Stimulated activated CD4-positive, alpha-beta T cell treated with anti-CD3 and anti-CD28 coated beads, TNF-alpha, amount 100 ng/mL, for 24 hours (primary cell): ENCODE measurements at places on chromosomes 3 and 15.

DNA sequence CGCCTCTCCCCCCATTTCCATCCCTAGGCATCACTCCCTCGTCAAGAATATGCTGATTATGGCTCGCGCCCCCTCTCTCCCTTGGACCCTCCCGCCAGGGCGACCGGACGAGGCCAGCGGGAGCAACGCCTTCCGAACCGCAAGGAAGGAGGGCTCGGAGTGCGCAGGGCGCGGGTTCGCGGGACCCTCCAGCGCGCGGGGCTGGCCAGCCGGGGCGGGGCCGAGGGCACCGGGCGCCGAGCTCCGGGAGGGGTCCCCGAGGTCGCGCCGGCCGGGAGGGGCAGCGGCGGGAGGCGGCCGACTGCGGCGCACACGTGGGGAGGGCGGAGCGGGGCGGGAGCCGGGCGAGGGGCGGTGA lies 483 bp downstream of the EHD4 start:
- DNase-seq: no peak

- no peak for DNase-seq
Measured at GRCh38 chr15:65305150-65305758, 777 bp downstream of the RNU5B-1 start.

DNA sequence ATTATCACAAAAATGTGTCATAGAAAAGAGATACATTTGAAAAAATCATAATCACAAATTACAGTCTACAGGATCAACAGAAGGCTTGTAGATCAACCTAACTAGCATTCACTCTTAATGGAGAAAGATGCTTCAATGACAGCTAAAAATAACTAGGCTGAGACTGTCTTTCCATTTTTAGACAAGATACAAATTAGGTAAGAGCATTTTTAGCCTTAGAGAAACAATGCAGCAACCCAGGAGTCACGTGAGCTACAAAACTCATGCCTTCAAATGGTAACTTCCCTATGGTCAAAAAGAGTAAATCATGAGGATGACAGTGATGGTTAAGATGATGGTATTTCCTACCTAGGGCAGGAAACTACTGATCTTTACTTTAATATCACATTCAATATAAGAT lies 415.4 kb downstream of the MAGI1 start:
- no peak for DNase-seq

- no peak for DNase-seq
Measured at GRCh38 chr3:143288944-143289343, 169.4 kb downstream of the CHST2 start.

- no peak for DNase-seq
Measured at GRCh38 chr3:38245930-38246329, 19.7 kb upstream of the SLC22A13 start.

- peak; percentile 6 for DNase-seq
Measured at GRCh38 chr15:43749690-43750345, 3.6 kb downstream of the PDIA3 start.

- DNase-seq: no peak
Measured at GRCh38 chr15:84638103-84638502, 16.0 kb downstream of the WDR73 start.

- no peak for DNase-seq
Measured at GRCh38 chr15:90248789-90249202, 560 bp upstream of the TTLL13 start.

- no peak for DNase-seq
Measured at GRCh38 chr3:14143271-14144225, 18.7 kb downstream of the TMEM43 start.
